ENCODE measurements at places on chromosomes 7 and 10.

DNA sequence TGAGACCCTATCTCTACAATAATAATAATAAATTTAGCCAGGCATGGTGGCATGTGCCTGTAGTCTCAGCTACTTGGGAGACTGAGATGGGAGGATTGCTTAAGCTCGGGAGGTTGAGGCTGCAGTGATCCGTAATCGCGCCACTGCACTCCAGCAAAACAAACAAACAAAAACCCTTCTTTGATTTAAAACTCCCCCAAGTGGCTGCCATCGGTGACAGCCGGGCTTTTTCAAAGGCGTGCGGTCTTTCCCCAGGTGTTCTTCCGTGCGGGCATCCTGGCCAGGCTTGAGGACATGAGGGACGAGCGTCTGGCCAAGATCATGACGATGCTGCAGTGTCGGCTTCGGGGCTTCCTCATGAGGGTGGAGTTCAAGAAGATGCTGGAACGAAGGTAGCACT, 1.9 kb upstream of the MYH16 start:
- no peak for DNase-seq

DNA sequence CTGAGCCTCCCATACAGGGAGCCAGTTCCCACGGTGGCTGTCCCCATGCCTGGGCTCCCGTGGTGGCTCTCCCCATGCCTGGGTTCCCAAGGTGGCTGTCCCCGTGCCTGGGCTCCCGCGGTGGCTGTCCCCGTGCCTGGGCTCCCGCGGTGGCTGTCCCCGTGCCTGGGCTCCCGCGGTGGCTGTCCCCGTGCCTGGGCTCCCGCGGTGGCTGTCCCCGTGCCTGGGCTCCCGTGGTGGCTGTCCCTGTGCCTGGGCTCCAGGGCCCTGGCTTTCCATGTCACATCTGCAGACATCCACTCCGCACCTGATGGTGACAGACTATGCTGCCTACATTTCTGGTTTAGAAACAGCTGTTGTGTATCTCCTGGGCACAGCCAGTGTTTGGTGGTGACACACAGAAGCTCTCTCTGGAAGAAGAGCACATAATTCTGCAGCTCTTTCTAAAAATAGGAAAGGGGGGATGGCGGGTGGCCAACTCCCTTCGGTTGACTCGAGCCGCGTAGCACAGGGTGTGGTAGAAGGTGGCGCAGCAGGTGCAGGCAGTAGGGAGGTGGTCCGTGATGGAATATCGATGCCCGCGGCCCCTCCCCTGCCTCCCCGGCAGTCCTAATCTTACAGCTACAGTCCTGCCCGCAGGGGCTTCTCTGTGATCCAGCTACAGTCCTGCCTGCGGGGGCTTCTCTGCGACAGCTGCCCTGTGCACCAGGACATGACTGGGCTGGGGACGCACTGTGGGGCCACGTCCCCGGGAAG, 251.2 kb downstream of the DNAJB6 start:
- no peak for DNase-seq

- DNase-seq, result no peak
Observed at GRCh38 chr10:97200616-97201015, 14.9 kb upstream of the SLIT1 start.

- no peak for DNase-seq
Observed at GRCh38 chr10:62343000-62343399, 31.2 kb upstream of the ZNF365 start.
